Endodermal cell (in vitro differentiated cells): ENCODE measurements at places on chromosomes 6 and 20. TPM values are rescaled to one million over a fixed set of nuclear protein-coding genes. Genes with fewer than 3 reads are reported as not detected.

DNA sequence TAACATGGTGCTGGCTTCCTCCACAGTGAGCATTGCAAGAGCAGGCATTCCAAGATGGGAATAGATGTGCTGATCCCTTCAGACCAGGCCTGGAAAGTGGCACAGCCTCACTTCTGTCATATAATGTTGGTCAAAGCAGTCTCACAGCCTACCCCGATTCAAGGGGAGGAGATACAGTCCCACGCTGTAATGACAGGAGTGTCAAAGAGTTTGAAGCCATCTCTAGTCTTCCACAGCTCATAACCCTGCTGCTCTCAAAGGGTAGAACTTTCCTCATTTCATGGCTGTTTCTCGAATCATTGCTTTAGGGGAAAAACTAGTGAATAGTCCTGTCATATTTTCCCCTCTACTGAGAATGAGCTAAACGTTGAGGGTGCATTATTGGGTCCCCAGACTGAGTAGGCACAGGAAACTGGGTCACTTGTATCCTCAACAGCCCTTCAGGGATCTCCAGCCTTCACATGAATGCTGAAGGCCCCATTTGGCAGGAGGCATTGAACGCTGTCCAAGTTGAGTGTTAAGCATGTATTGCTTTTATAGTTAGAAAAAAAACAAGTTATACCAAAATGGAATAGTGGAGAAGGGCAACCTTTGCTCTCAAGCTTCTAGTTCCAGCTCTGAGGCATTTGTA is 27.3 kb downstream of the DTD1 start:
- H3K4me1 ChIP-seq: no peaks in the 10 kb centered on the region
- H3K27ac ChIP-seq: no peak overlapping the region
- H3K36me3 ChIP-seq: no peaks in the 10 kb centered on the region
- H3K4me3 ChIP-seq: no peak overlapping the region
- DNase-seq: no peak

Gene SCUBE3
- total RNA-seq: 0.81 and 0.86 TPM in 2 replicates

Gene CAGE1
- 0.15 to 0.25 TPM (median 0.21 TPM) in 3 replicates for total RNA-seq

Gene PDYN
- total RNA-seq: 0.52 to 0.71 TPM (median 0.65 TPM) in 3 replicates

Gene KIZ
- 49.9 and 50.3 TPM in 2 replicates for total RNA-seq

DNA sequence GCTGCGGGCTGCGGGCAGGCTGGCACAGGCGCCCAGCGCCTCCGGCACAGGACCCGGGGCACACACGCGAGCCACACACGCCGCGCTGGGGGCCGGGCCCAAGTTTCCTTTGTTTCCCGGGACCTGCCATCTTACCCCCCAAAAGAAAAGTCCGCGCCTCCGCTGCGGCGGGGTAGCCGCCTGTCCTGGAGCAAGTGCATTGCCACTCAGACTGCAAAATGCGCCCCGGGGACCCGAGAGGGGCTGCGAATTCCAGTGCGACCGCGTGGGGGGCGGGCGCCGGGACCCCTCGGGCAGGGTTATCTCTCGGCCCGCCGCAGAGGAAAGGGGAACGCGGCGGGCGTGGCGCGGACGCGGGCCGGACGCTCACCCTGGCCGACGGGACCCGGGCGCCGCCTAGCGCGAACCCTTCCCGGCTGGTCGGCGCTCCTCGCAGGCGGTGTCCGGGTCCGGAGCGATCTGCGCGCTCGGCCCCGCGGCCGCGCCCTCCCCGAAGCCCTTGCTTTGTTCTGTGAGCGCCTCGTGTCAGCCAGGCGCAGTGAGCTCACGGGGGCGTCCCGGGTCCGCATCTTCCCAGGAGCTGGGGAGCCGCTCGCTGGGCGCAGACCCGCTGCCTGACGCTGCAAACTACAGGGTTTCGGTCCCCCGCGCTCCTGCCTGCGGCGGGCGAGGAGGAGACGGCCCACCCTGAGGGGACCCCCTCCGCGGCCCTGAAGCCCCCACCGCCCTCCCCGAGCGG is 639 bp upstream of the CD24 start:
- H3K27me3 ChIP-seq: no peaks in the 10 kb centered on the region
- peak; percentile 87 for DNase-seq
- H3K4me3 ChIP-seq: peak overlapping the region; percentile 77
- peak overlapping the region; percentile 99 for H3K27ac ChIP-seq

GRCh38 chr6:168962886-168963285 is 290.8 kb downstream of the THBS2 start:
- H3K36me3 ChIP-seq: no peaks in the 10 kb centered on the region
- H3K27ac ChIP-seq: no peak overlapping the region
- H3K4me3 ChIP-seq: no peak overlapping the region
- no peaks in the 10 kb centered on the region for H3K4me1 ChIP-seq

Gene SNAP91
- total RNA-seq: 1.2 and 1.6 TPM in 2 replicates

- H3K27me3 ChIP-seq: no peaks in the 10 kb centered on the region
- no peak overlapping the region for H3K4me3 ChIP-seq
- H3K27ac ChIP-seq: no peak overlapping the region
Measured at GRCh38 chr6:35677456-35677855, 11.3 kb downstream of the FKBP5 start.

Gene SLC2A10
- total RNA-seq: 13.8 to 19.6 TPM (median 19.6 TPM) in 3 replicates

DNA sequence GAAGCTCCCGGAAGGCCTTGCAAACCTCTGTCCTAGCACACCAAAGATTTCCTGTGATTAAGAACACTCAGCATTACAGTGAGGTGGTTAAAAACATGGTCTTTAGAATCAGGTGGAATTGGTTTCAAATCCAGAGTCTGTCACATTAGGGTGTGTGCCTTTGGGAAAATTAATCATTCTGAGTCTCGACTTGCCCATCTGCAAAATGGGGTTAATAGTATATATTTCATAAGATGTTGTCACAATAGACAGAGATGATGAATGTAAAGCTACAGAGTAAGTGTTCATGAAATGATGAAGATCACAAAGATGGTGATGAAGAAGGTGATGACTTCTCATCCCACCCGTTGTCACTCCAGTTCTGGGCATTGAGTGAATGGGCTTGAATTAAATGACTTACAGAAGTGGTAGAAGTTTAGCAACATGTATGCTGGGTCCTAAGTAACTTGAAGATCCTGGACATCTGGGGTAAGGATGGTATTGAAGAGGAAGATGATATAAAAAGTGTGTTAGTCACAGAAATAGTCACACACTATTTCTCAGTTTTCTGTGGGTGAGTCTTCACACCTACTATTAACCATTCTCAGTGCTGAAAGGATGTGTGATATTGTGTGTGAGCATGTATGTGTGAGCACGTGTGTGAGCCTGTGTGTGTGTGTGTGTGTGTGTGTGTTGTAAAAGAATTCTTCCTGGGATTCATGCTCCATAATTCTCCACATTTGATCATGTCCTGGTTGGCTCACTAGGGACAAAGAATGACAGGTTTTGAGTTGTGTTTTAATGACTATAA is 28.0 kb upstream of the NEDD9 start:
- H3K4me3 ChIP-seq: no peak overlapping the region
- peak; percentile 3 for DNase-seq
- no peaks in the 10 kb centered on the region for H3K36me3 ChIP-seq
- peaks cover 10% of the 10 kb centered on the region for H3K4me1 ChIP-seq
- no peaks in the 10 kb centered on the region for H3K27me3 ChIP-seq

Gene GPSM3
- 12.9 TPM in 2 replicates for total RNA-seq

Gene TMEM200A
- 7.6 and 8.8 TPM in 2 replicates for total RNA-seq

Gene HCRTR2
- total RNA-seq: 0.23 and 0.29 TPM in 2 replicates

DNA sequence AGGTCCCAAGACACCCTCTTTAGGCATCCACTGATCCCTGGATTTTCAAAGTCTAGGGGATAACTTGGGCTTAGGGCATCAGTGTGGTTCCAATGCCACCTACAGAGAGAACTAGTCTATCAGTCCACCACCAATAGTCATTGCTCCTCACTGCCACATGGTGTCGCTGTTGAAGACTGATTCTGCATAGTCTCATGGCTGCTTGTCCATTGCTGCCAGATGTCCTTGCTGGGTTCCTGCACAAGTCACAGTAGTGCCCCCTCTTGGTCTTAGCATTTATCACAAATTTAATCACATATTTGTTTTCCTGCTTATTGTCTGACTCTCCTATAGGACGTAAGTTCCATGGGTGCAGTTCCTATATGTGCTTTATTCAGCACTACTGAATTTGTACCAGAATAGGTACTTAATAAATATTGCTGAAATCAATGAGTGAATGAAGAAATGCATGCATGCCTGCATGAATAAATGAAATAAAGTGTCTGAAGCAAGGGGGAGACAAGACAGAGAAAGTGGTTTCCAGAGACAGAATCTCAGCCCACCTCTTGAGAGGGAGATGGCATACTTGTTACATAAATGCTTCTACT is 45.9 kb upstream of the RALY start:
- H3K36me3 ChIP-seq: no peaks in the 10 kb centered on the region
- no peaks in the 10 kb centered on the region for H3K27me3 ChIP-seq
- no peaks in the 10 kb centered on the region for H3K4me1 ChIP-seq
- H3K4me3 ChIP-seq: no peak overlapping the region

- DNase-seq: no peak
- H3K4me3 ChIP-seq: no peak overlapping the region
- no peak overlapping the region for H3K27ac ChIP-seq
Measured at GRCh38 chr6:56862415-56863175, 92.3 kb upstream of the BEND6 start.

DNA sequence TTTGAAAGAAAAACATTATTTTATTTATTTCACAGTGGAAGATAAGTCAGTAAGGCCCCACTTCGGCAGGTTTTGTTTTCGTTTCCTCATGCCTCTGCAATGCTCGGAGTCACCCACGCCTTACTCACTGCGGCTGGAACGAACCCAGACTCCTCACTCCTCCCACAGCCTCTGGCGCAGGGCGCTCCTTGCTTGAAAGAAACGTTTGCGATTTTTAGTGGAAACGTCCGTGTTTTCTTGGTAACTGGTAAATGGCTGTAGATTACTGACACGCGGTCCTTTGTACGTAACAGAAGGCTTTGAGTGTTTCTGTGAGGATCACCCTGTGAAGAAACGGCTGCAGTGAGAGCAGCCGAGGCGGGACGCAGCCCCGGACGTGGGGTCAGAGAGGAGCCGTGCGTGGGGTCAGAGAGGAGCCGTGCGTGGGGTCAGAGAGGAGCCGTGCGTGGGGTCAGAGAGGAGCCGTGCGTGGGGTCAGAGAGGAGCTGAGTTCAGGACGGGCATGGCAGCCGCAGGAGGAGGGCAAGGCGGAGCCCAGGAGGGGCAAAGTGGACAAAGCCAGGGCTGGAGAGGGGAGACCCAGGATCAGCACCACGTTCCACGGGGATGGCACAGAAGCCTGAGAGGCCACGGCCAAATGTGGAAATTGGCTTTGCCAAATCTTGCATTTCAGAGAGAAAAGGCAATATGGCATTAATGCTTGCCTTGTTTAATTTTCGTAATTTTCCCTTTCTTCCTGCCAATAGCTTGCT is 198.6 kb upstream of the THBS2 start:
- H3K4me1 ChIP-seq: no peaks in the 10 kb centered on the region
- no peak overlapping the region for H3K4me3 ChIP-seq
- no peaks in the 10 kb centered on the region for H3K27me3 ChIP-seq

Gene HLA-DOB
- not detected in 3 replicates for total RNA-seq

DNA sequence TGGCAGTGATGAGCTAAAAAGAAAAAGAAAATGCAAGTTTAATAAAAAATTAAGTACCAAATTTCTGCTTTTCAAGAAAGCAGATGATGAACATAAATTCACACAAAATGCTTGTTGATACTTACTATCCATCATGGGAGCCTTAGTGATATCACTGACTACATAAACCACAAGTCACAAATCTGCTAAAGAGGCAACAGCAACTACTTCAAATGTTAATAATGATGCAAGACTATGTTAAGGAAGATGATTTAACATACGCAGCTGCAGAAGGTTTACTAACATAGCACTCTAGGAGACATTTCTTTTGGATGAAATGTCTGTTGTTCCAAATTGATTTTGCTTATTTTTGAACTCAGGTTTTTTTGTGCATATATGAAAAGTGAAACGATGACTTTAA is 18.6 kb downstream of the FYN start:
- no peak overlapping the region for H3K4me3 ChIP-seq
- H3K27ac ChIP-seq: no peak overlapping the region
- DNase-seq: no peak
- no peaks in the 10 kb centered on the region for H3K36me3 ChIP-seq
- no peaks in the 10 kb centered on the region for H3K27me3 ChIP-seq

DNA sequence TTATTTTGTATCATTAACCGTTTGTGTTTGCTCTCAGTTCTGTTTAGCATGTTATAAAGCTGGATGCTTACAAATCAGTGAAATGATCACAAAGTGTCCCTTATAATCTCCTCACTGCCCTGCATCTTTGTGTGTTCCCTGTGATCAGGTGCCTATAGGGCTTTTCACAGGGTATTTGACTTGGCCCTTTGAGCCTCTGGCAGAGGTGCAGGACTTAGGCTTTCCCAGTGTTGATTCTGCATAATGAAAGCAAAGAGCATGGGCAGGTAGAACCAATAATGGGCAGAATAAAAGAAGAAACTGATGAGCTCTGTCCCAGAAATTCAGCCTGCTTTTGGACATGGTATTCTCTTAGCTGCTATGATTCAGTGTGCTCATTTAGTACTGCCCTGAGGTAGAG is 16.9 kb upstream of the PBOV1 start:
- no peak overlapping the region for H3K4me3 ChIP-seq
- peaks cover 9% of the 10 kb centered on the region for H3K4me1 ChIP-seq
- DNase-seq: no peak
- no peaks in the 10 kb centered on the region for H3K27me3 ChIP-seq

DNA sequence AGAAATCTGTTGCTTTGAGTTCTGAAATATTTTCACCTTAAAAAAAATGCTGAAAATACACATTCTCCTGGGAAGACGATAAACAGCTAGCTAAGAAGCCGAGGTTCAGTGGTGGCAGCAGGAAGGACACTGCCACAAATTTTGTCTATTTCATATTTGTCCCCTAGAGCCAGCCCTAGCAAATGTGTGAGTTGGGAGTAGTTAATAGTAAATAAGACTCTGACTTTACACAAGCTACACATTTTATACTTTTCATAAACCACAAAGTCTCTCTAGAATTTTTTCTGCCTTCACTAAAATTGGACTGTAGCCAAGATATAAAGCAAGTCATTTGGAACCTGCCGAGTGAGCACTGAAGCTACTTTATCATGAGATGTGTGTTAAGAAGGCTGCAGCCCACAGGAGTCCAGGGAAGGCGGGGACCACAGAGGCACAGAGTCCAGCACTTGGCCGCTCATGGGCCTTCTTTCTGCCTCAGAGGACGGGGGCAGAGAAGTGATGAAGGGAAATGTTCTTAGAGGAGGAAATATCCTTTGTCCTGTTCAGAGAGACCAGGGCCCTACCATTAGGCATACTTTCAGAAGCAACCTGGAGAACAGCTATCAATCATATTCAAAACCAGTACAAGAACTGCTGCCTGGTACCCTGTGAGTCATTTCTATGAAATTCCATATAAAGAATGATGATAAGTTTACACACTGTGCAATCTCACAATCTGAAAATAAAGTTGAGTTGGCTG is 241.7 kb upstream of the TAB2 start:
- H3K4me3 ChIP-seq: no peak overlapping the region
- no peaks in the 10 kb centered on the region for H3K36me3 ChIP-seq
- no peaks in the 10 kb centered on the region for H3K27me3 ChIP-seq
- DNase-seq: no peak
- H3K27ac ChIP-seq: no peak overlapping the region
- no peaks in the 10 kb centered on the region for H3K4me1 ChIP-seq
